Iris pigment epithelial cell (primary cell): ENCODE measurements at places on chromosomes 7 and 10.
A peak's percentile ranks its signal among the peaks of the same experiment; 100 is the strongest.

- peak; percentile 5 for DNase-seq
These were observed 457 bp downstream of the NSUN5 start for GRCh38 chr7:73308074-73308664.

DNA sequence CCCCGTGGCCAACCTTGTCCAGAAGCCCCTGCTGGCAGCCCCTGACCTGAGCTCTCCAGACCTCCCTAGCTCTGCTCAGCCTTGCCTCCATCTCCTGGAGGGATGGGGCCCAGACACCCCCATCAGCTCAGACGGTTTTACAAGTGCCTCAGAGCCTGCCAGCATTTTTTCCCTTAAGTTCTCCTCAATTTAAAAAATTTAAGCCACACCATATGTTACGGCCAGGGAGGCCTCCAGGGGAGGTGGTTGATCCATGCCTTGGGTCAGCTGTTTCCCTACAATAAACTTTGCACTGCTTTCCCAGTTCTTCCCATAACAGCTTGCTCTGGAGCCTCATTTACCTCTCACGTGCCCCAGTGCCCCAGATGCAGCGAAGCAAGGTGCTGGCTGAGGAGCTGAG, 143.5 kb downstream of the RGS10 start:
- DNase-seq, result no peak

DNA sequence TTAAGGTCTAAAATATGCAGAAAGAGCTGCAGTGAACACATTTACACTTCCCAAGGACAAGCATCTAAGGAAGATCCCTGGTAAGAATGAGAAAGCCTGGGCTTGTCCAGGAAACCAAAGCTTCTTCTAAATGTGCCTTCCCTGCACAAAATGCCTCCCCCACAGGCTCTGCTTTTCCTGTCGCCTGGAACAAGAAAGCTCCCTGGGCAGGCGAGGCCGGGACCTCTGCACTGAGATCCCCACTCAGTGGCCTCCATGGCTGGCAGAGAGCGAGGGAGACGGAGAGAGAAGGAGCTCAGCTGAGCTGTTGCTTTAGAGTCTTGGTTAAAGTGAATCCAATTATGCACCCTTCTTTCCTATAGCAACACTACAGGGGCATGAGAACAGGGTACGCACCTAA, 75.6 kb downstream of the AMZ1 start:
- no peak for DNase-seq

GRCh38 chr10:52314822-52315552, 906 bp downstream of the DKK1 start:
- DNase-seq, result peak; percentile 59

- peak; percentile 18 for DNase-seq
These were observed 2.5 kb downstream of the TNRC18 start for GRCh38 chr7:5420881-5421713.

GRCh38 chr10:6423413-6424170, 156.5 kb downstream of the PRKCQ start:
- DNase-seq, result no peak

DNA sequence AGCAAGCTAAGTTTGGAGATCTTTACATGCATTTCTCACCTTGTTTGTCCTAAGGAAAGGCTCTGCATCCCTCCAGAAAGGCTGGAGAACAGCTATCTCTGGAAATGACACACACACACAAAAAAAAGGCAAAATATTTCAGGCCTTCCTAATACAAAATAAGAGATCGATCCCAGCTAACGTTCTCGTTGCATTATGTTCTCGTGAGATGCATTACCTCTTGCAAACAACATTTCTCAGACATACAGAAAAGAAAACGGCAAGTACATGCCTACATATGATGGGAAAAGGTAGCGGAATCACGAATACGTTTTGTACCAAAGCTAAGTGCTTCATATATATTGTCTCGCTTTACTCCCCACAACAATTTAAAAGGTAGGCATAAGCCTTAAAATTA, 488 bp downstream of the MTERF1 start:
- DNase-seq, result no peak

GRCh38 chr7:148954766-148955165, 70.7 kb upstream of the EZH2 start:
- DNase-seq, result no peak
